ENCODE measurements at places on chromosomes 11 and 22. TPM values are rescaled to one million over a fixed set of nuclear protein-coding genes. Genes with fewer than 3 reads are reported as not detected.

DNA sequence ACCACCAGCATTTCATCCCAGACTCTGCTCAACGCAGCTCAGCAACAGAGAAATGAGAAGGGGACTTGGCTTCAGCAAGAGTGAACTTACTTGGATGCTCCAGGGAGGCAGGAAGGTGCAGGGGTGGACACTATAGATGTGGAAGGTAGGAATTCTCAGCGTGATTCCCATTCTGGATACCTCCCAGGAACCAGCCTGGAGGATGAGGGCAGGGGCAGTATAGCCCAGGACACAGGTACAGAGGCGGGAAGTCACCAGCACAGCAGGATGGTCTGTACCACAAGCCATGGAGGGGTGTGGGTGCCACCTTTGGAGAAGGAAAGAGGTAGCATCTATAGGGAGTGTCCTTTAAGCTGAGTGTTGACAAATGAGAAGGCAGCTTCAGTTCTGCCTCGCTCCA is 1275.2 kb downstream of the TBC1D22A start:
- DNase-seq, result no peak

GRCh38 chr11:118061586-118062125 is 15.2 kb upstream of the TMPRSS4 start:
- DNase-seq, result no peak

- DNase-seq, result peak; percentile 66
Observed at GRCh38 chr11:78417888-78418583, 416 bp upstream of the GAB2 start.

DNA sequence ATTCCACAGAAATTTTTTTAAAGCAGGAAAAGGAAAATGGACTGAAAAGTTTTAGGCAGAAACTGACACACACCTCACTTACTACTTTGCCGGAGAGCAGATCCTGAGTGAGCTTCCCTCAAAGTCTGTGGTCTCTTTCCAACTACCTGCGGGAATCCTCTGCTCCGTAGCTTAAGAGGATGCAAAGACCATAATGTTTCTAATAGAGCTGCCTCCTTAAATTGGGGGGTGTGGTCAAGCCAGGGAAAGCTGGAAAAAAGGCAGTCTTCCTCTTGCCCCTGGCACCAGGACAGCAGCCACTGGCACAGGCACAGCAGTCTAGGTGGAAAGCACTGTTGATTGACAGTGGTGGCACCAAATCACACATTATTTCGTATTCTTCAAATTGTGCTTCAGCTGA is at the start of gene ETS1:
TSS of gene ETS1 (minus strand) at position 144 of the 400 bp plus-strand sequence. CDS start 14,428 bp downstream, outside the sequence.
- no peak for DNase-seq

DNA sequence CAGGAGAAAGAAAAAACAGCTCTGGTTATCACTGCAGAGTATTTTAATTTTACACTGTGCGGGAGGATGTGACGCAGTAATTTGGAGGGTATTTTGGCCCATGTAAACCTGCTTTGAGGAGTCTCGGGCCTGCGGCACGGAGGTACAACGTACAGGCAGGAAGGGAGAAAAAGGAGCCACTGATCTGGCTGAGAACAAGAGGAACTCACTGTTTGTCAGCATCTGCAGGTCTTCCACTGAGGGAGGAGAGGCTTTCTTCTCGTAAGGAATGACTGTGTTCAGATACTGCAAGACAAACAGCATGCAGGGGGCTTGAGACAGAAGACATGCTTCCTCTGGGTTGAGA is 44.0 kb downstream of the FEZ1 start:
- DNase-seq, result no peak

GRCh38 chr11:78248191-78248590 is 59.5 kb downstream of the USP35 start:
- DNase-seq, result no peak

DNA sequence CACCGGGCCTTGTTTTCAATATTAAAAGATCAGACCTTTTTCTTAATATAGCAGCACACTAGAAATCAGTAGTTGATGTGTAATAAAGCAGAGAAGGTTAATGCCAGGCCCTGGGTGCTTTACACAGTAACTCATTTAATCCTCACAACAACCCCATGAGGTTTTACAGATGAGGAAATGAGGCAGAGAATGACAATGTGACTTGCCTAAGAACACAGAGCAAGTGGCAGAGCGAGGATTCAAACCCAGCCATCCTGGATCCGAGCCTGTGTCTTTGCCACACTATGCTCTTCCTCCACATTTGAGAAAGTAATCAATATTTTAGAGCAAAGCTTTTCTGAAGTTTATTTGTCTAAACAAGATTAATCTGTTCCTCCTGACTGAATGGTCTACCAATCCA is 7.2 kb downstream of the JAML start:
- DNase-seq, result no peak

DNA sequence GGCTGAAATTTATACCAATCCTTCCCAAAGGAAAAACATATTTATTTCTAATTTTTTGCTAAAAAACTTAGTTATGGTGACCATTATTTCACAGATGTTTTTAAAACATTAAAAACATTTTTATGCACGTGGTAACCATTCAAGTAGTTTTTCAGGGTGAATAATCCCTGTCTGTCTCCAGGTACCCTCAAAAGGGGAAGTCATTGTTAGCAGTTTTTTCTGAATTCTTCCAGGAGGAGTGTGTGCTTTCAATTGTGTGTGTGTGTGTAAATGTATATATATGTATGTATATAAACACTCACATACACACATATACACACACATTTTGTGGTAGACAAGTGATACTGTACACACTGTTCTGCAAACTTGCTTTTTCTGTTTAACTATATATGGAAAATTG is 43.9 kb downstream of the MIAT start:
- no peak for DNase-seq

GRCh38 chr11:130063451-130063850 is 6.2 kb upstream of the APLP2 start:
- DNase-seq, result no peak

DNA sequence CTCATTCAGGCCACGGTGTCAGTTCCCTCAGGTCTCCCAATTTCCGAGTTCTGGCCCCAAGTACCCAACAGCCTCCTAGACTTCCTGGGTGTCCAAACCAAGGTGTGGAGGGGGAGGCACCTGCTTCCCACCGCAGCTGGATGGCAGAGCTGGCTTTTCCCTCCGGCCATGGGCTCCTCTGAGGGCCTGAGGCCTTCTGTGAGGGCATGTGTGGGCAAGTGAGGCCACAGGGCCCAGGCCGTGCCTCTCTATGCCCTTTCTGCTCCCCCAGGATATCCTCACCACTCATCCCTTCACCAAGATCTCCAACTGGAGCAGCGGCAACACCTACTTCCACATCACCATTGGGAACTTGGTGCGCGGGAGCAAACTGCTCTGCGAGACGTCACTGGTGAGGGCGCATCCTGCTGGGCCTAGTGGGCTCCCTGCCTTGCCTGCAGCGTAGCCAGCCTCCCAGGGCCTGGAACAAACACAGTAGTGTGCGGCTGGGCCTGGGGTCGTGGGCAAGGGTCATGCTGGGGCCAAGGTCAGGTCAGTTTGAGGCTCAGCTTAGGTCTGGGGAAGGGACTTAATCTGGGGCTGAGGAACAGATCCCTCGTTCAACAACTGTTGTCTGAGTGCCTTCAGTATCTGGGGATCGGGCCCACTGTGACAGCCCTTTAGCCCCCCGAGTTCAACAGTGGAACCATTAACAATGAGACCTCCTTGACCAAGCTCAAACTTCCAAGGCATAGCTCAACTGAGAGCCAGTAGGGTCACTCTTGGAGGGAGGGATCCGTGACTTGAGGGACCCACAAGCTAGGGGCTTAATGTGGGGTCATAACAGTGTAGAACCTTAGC is 85.8 kb downstream of the MYO7A start:
- no peak for DNase-seq

- no peak for DNase-seq
Observed at GRCh38 chr22:44797181-44797725, 44.9 kb downstream of the ARHGAP8 start.

GRCh38 chr11:107218123-107219013 is 200.1 kb upstream of the GUCY1A2 start:
- DNase-seq, result no peak

DNA sequence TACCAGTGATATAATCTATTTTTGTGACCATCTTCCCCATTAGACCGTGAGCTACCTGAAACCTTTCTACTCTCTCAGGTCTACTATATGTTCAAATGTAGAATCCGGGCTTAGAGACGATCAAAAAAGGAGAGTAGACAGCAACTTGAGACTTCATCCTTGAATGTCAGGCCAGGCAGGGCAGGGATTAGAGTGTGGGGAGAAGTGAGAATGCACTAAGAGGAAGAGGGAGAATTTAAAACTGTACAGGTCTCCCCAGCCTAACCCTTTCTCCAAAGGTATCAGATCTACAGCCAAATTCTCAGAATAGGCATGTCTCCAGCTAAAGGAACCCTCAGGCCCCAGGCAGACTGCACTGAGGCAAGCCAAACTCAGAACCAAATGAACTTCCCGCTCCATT is 935 bp downstream of the LAMTOR1 start:
- no peak for DNase-seq

GRCh38 chr22:38066381-38067027 is 9.3 kb downstream of the PICK1 start:
- DNase-seq, result no peak

DNA sequence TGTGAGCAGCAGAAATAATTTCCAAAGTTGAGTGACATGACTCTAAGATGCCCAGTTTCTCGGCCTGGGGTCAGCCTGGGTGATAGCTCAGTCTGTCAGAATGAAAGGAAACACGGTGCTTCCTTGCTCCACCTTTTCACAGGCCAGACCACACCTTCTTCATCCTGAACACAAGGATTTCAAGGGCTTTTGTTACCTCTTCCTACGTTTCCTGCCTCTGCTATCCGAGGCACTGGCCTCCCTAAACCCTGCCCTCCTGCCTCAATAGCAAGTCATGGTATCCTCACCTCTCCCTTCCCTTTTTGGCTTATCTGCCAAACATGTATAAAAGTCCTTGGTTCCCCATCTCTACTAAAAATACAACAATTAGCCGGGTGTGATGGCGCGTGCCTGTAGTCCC is 1.7 kb upstream of the OR51E1 start:
- DNase-seq, result no peak

GRCh38 chr11:43689167-43689566 is 8.6 kb downstream of the HSD17B12 start:
- no peak for DNase-seq

- DNase-seq, result peak; percentile 87
Observed at GRCh38 chr11:61971248-61972111, 4.0 kb upstream of the FTH1 start.

The OR51B4 gene
- not detected for polyA plus RNA-seq

The ALDH3B2 gene
- polyA plus RNA-seq, result 3.1 TPM

The RCOR2 gene
- polyA plus RNA-seq, result 11.8 TPM

The ADM2 gene
- 5.9 TPM for polyA plus RNA-seq

The PNPLA5 gene
- 0.08 TPM for polyA plus RNA-seq

The TCIRG1 gene
- 15.3 TPM for polyA plus RNA-seq

The PATE4 gene
- not detected for polyA plus RNA-seq
